ENCODE measurements at places on chromosomes 1 and 21. TPM values are rescaled to one million over a fixed set of nuclear protein-coding genes. Genes with fewer than 3 reads are reported as not detected.

GJA8 gene
- total RNA-seq, result not detected

OLFML3 gene
- total RNA-seq, result 2.3 TPM

C4BPA gene
- not detected for total RNA-seq

LRRC39 gene
- total RNA-seq, result 0.42 TPM

RNU11 gene
- total RNA-seq, result not detected

DCST2 gene
- not detected for total RNA-seq

SFN gene
- 1.8 TPM for total RNA-seq

FCRL1 gene
- not detected for total RNA-seq

TMOD4 gene
- not detected for total RNA-seq

DNA sequence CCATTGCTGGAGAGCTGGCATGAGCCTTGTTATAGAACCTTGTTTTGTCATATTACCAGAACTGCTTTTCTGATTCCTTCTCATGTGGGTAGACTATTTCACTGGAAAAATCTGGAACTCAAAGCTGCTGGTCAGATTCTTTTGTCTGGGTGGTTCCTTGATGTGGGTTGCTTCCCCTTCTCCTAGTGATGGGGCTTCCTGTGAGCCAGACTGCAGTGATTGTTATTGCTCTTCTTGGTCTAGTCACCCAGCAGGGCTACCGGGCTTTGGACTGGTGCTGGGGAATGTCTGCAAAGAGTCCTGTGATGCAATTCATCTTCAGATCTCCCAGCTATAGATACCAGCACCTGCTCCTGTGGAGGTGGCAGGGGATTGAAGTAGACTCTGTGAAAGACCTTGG is 59.4 kb downstream of the GPR137B start:
- DNase-seq, result no peak

GRCh38 chr1:203666609-203667008 is 40.0 kb downstream of the ATP2B4 start:
- DNase-seq, result no peak

DNA sequence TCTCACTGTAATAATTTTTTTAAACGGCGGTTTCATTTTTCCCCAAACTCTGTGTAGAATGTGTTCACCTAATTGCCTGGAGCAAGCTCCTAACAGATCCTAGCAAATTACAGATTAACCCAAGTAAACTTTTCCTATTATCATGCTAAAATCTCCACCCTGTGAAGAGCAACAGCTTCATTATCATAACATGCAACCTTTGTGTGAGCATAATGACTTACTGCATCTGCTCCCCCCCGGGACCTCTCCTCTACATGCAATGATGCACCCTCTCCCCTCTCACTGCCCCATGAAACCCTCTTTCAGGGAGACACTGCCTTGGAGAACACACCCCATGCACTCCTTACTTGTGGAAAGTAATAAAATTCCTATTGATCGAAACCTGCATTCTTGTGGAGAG is 717.0 kb upstream of the TMPRSS15 start:
- DNase-seq, result no peak

- no peak for DNase-seq
These were observed 259.0 kb downstream of the FOXD2 start for GRCh38 chr1:47696737-47697441.

GRCh38 chr1:232891071-232891470 is 59.3 kb upstream of the NTPCR start:
- peak; percentile 85 for DNase-seq

DNA sequence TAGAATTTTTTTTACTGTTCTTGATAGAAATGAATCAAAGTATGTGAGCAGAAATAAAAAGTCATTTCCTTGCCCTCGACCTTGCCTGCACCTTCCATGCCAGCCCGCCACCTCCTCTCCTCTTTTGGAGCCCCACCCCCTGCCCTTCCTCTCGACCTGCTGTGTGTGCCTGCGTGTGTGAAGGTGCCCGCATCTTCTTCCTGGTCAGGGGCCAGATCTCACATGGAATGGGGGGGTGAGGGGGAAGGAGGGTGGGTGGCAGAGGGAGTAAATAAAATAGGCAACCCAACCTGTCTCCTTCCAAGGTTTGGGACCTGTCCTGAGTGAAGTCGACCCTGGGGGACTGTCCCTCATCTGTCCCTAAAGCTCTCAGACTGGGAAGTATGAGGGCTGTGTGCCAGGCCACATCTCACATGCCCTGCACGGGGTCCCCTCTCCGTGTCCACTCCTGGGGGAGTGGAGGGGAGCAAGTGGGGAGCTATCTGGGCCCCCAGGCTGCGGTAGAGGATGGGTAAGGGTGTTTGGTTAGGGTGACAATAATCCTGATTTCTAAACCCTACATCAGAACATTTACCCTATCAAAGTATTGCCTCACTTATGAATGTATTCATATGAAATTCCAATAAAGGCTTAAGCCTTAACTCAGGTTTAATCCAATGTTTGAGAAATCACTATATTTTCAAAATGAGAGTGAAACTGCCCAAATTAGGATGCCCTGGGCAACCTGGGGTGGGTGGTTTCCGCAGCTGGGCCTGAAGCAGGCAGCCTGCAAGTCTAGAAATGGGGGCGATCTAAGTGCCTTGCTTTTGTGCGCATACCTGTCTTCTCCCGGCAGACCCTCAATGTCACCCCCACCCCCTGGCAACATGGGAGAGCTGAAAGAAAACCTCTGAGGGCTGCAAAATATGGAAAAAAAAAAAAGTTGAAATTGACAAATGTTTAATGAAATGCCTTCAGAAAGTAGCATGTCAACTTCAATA is 15.4 kb downstream of the AMPD2 start:
- no peak for DNase-seq

DNA sequence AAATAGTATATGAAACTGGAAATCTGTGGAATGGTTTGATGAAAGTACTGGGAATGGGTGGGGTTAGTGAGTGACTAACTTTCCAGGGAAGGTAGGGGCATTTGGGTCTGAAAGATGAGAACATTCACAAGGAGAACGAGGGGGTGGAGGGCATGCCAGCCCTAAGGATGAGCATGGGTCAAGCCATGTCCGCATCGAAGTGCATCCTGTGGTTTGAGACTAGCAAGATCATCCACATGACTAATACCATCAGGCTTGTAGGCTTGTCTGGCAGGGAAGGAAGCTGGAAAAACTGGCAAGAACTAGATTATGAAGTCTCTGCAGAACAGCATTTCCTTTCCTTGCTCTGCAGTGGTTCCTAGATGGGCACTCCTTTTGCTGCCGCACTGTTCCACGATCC is 70.4 kb upstream of the UBE2U start:
- peak; percentile 95 for DNase-seq

GRCh38 chr1:182391028-182391361 is 595 bp downstream of the GLUL start:
- no peak for DNase-seq

- DNase-seq, result no peak
These were observed 61.6 kb downstream of the ADAMTS1 start for GRCh38 chr21:26783466-26784195.

DNA sequence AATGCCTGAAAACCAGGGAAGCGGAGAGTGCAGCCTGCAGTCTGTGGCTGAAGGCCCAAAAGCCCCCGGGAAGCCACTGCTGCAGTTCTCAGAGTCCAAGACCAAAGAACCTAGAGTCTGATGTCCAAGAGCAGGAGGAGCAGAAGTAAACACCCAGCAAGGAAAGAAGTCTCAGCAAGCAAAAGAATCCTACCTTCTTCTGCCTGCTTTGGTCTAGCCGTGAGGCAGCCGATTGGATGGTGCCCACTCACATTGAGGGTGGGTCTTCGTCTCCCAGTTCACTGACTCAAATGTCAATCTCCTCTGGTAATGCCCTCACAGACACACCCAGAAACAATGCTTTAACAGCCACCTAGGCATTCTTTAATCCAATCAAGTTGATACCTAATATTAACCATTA is 217.5 kb downstream of the PLA2G4A start:
- DNase-seq, result no peak

DNA sequence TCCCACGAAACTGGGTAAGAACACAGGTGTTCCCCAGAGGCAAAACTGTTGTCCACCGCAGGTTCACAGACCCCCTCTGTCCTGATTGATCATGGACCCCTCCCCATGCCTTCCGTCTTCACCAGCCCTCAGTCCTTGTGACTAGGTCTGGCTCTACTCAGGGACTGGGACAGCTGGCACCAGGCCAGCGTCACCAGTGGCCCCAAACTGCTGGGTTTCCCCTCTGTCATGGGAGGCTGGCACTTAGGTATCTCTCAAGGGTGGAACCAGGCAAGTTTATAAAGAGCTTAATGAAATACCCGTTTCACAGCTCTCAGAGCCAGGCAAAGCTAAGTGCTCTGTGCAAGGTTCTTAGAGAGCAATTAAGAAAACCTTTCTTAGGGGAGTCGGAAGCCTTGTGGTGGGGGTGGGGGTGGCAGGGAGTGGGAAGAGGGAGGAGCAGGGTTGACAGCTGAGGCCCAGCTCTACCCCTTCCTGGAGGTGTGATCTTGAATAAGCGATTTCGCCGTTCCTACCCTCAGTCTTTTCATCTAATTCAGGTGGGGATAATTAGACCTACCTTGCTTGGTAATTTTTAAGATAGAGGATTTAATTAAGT is 35.0 kb upstream of the IFNLR1 start:
- DNase-seq, result no peak

DNA sequence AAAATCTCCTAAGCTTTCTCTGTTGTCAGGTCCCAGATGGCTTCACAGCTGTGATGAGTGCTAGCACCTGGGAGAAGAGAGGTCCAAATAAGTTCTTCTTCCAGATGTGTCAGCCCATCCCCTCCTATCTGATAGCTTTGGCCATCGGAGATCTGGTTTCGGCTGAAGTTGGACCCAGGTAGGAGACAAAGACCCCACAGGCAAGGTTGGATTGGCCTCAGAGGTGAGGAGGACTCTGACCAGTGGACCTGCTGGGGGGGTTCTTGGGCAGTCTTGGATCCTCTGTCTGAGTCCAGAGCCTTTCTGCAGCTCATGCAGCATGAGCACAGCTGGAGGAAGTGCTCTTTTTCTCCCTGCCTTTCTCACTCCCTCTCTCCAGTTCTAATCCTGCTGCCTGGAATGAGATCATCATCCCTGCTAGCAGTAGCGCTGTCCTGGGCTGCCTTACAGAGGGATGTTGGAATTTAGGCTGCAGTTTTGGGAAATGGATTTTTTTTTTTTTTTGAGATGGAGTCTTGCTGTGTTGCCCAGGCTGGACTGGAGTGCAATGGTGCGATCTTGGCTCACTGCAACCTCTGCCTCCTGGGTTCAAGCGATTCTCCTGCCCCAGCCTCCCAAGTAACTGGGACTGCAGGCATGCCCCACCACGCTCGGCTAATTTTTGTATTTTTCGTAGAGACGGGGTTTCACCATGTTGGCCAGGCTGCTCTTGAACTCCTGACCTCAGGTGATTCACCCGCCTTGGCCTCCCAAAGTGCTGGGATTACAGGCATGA is 7.1 kb downstream of the RNPEP start:
- DNase-seq, result no peak

DNA sequence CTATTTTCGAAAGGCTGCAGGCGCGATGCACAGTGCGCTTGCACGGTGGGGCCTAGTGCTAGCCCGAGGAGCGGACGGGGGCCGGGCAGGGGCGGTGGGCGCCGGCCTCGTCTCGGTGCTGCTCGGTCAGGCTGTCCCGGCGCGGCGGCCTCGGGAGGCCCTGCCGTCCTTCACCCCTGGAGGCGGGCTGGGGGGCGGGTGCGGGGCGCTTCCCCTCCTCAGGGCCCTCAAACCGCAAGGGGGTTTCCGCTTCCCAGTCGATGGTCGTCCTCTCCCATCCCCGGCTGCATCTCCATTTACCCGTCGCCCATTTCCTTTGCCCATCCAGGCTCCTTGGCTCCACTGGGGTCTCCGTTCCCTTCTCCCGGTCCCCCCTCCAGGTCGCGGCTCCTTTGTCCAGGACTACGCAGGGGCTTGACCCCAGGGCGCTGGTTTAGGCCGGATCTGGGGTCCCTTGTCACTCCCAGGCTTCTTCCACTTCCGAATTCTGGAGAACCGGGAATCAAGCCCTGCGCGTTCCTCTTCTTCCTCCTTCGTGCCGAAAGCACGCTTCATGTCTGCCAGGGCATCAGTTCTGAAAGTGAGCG is 196.3 kb upstream of the LMO4 start:
- DNase-seq, result no peak

DNA sequence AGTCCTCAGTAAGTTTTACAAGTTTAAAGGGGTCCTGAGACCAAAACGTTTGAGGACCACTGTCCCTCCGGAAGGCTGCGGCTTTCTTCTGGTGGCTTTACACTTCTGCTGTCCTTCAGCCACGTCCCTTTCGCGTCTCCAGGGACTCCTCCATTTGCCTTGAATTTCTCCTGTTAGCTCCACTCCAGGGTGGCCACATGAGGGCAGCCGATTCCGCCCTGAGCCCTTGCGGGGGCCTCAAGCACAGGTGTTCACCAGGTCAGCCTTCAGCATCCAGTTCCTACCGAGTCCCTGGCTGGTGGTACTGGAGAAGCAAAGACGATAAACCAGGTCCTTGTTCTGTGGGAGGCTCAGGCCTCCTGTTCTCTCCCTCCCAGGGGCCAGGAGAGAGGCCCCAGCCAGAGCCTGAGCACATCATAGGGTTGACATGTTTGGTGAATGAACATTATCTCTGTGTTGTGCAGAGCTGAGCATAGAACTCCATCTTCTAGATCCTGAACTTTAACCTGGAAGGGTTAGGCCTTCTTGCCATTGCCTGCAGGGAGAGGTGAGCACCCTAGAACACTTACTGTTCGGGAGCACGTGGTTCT is 27.4 kb upstream of the COQ8A start:
- DNase-seq, result peak; percentile 63

DNA sequence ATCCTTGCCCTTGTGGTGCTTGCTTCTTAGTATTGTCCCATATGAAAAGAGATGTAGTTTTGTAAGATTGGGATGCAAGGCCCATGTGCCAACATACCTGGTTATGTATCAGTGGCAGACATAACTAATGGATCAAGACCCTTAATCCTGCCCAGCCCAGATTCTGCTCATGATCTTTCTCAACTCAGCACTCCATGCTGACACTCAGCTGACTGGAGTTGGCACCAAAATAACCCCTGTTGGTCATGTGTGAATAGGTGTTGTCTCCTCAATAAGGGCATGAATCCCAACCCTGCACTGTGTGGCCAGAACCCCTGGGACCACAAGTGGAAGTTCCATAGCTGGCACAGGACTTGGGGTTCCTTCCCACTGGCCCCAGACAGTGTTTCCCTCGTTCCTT is 13.9 kb upstream of the CNR2 start:
- DNase-seq, result no peak

DNA sequence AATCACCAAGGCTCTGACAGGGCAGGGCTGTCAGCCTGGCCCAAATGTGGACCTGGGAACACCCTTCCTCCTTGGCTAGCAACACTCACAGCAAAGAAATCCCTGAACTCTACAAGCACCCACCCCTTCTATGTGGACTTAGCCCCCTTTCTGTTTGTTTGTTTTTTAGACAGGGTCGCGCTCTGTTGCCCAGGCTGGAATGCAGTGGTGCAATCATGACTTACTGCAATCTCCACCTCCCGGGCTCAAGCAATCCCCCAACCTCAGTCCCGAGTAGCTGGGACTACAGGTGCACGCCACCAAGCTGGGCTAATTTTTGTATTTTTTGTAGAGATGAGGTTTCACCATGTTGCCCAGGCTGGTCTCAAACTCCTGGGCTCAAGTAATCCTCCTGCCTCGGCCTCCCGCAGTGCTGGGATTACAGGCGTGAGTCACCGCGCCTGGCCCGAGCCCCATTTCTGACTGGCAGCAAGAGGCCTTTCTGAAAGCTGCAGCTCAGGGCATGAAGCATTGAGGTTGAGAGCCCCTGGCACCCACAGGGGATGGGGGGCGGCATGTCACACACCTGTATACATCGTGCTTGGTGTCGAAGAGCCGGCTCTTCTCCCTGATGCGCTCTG is 16.2 kb downstream of the RIPK4 start:
- peak; percentile 90 for DNase-seq

- no peak for DNase-seq
These were observed 9.7 kb upstream of the UMODL1 start for GRCh38 chr21:42061195-42061985.
